Sigmoid colon (tissue), 7 donors: ENCODE measurements at places on chromosomes 2 and 18. TPM values are rescaled to one million over a fixed set of nuclear protein-coding genes. Genes with fewer than 3 reads are reported as not detected.

- no peaks in the 10 kb centered on the region for H3K4me1 ChIP-seq
- no peaks in the 10 kb centered on the region for H3K36me3 ChIP-seq
- no peak overlapping the region for H3K27ac ChIP-seq
- DNase-seq = no peak
Observed at GRCh38 chr2:239519089-239519920, 118.5 kb upstream of the HDAC4 start.

DNA sequence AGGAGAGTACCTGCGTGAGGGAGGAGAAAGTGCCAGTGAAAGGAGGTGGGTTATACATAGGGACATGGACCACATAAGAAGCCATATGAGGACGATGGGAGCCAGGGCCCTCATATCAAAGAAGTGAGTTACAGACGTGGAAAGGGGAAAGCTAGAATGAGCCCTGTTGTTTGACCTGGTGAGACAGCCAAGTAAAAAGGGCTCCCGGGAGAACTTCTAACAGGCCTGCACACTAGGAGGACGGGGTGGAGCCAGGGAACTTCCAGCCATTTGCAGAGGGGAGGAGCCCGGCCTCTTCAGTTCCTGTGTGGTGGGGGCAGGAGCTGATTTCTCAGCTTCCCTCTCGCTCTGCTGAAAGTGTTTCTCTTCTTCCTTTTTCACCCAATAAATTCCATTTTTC lies 84.1 kb upstream of the SLC66A3 start:
- H3K36me3 ChIP-seq = no peaks in the 10 kb centered on the region
- no peak overlapping the region for H3K27ac ChIP-seq
- no peaks in the 10 kb centered on the region for H3K4me1 ChIP-seq
- H3K27me3 ChIP-seq = no peaks in the 10 kb centered on the region
- no peak overlapping the region for H3K4me3 ChIP-seq
- no peak for DNase-seq

GRCh38 chr2:134782107-134782506 lies 56.3 kb upstream of the ACMSD start:
- no peak overlapping the region for H3K4me3 ChIP-seq
- no peaks in the 10 kb centered on the region for H3K27me3 ChIP-seq
- no peak overlapping the region for H3K27ac ChIP-seq
- no peak for DNase-seq

- no peaks in the 10 kb centered on the region for H3K27me3 ChIP-seq
- H3K4me3 ChIP-seq = no peak overlapping the region
- H3K36me3 ChIP-seq = no peaks in the 10 kb centered on the region
- no peak overlapping the region for H3K27ac ChIP-seq
Observed at GRCh38 chr2:224938651-224939182, 103.6 kb downstream of the DOCK10 start.

- H3K27me3 ChIP-seq = no peaks in the 10 kb centered on the region
- no peak overlapping the region for H3K27ac ChIP-seq
Observed at GRCh38 chr18:3323900-3324299, 62.0 kb downstream of the MYL12B start.

DNA sequence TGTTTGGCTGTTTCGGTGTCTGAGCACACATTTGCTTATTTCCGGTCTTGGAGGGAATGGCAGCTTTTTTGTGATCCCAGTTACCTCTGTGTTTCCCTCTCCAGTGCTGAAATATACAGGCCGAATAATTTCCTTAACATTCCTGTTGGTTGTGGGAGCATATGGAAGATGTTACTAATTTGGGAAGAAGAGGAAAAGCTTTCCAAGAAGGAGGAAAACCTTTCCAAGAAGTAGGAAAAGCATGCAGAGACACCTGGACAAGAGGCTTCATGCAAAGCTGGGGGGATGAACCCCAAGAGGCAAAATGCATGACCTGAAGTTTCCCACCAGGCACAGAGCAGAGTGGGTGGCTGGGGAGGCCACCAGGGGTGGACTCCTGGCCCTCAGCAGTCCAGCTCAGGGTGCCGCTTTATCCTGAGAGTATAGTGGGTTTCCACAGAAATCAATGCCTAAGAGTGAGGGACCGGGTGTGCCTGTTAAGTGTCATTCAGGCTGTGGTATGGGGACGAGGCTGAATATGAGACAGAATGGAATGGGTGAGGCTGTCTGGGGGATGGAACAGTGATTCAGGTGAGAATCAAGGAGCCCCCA lies 25.5 kb upstream of the GNAL start:
- H3K27ac ChIP-seq = no peak overlapping the region
- DNase-seq = no peak
- H3K4me1 ChIP-seq = no peaks in the 10 kb centered on the region
- H3K36me3 ChIP-seq = no peaks in the 10 kb centered on the region

DNA sequence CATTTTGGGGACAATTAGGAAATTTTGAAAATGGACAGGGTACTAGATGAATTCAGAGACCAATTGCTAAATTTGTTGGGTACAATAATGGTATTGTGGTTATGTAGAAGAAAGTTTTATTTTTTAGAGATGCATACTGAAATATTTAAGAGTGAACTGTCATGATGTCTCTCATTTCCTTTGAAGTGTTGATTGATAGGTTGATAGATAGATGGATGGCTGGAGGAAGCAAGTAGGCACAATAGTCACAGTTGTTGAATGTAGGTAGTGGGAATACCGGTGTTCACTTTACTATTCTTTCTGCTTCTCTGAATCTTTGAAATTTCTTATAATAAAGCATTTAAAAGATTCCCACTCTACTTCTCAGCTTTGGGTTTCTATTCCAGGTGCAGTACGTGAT lies 151.7 kb upstream of the FOSL2 start:
- no peak for DNase-seq
- no peaks in the 10 kb centered on the region for H3K4me1 ChIP-seq
- no peaks in the 10 kb centered on the region for H3K27me3 ChIP-seq

GRCh38 chr2:33238111-33238510 lies 238.3 kb upstream of the RASGRP3 start:
- no peaks in the 10 kb centered on the region for H3K4me1 ChIP-seq
- H3K27me3 ChIP-seq = no peaks in the 10 kb centered on the region
- no peak overlapping the region for H3K27ac ChIP-seq
- H3K36me3 ChIP-seq = no peaks in the 10 kb centered on the region
- H3K4me3 ChIP-seq = no peak overlapping the region

GRCh38 chr2:143553261-143553660 lies 424.0 kb downstream of the ARHGAP15 start:
- no peaks in the 10 kb centered on the region for H3K4me1 ChIP-seq
- H3K36me3 ChIP-seq = no peaks in the 10 kb centered on the region
- H3K4me3 ChIP-seq = no peak overlapping the region
- no peaks in the 10 kb centered on the region for H3K27me3 ChIP-seq
- DNase-seq = no peak

GRCh38 chr2:6362671-6363450 lies 502.8 kb downstream of the CMPK2 start:
- H3K4me3 ChIP-seq = no peak overlapping the region
- DNase-seq = no peak
- H3K27ac ChIP-seq = no peak overlapping the region
- no peaks in the 10 kb centered on the region for H3K27me3 ChIP-seq
- H3K4me1 ChIP-seq = no peaks in the 10 kb centered on the region
- no peaks in the 10 kb centered on the region for H3K36me3 ChIP-seq

- no peaks in the 10 kb centered on the region for H3K36me3 ChIP-seq
- H3K4me1 ChIP-seq = no peaks in the 10 kb centered on the region
- DNase-seq = no peak
Observed at GRCh38 chr2:49044350-49045079, 109.8 kb downstream of the FSHR start.

GRCh38 chr2:102065675-102066252 lies 74.0 kb downstream of the IL1R2 start:
- peak overlapping the region; percentile 92 for H3K27ac ChIP-seq
- no peak overlapping the region for H3K4me3 ChIP-seq
- DNase-seq = peak; percentile 75
- peaks cover 61% of the 10 kb centered on the region for H3K4me1 ChIP-seq
- H3K36me3 ChIP-seq = no peaks in the 10 kb centered on the region

DNA sequence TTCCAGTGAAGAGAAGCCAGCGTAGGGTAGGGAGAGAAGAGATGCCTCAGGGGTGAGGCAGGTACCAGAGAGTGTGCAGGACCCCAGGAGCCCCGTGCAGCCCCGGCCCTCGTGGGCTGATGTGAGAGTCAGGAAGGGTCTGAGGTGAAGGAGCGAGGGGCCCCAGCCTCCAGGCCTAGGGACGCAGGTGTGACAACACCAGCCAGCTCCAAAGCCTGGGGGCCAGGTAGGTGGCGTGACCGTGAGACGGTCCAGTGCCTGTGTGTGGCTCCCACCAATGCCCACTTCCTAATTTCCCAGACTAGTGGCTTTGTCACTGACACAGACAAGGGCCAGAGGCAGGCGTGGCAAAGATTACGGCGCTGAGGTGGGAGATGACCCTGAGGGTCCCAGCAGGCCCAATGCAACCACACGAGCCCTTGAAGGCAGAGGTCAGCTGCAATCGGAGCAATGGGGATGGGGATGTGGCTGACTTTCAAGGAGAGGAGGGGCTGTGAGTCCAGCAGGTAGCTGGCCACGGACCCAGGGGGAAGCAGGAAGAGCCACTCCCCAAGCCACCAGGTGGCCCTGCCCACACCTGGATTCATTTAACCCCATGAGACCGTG lies 86.0 kb upstream of the SNTG2 start:
- H3K27ac ChIP-seq = no peak overlapping the region
- H3K27me3 ChIP-seq = no peaks in the 10 kb centered on the region
- DNase-seq = no peak
- no peaks in the 10 kb centered on the region for H3K4me1 ChIP-seq

- H3K27ac ChIP-seq = peak overlapping the region; percentile 57
- no peaks in the 10 kb centered on the region for H3K36me3 ChIP-seq
- no peaks in the 10 kb centered on the region for H3K27me3 ChIP-seq
- no peaks in the 10 kb centered on the region for H3K4me1 ChIP-seq
Observed at GRCh38 chr2:69465513-69466456, 28.6 kb upstream of the NFU1 start.

DNA sequence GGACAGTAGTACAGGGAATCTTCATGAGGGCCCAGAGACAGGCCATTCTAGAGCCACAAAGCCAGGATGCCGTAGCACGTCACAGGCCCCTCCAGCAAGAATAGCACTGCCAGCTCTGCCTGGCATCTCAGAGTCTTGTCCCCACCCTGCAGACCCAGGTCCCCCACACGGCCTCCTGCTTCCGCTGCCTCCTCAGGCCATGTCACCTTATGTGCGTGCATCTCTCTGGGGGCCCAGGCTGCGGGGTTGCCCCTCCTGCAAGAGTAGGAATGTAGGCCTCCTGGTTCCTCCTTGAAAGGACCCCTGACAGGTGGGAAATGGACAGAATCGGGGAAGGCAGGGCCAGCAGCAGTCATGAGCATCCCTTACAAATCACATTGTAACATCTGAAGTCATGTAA lies 49.8 kb downstream of the ADI1 start:
- H3K27me3 ChIP-seq = no peaks in the 10 kb centered on the region
- H3K27ac ChIP-seq = peak overlapping the region; percentile 84
- H3K4me1 ChIP-seq = peaks cover 43% of the 10 kb centered on the region
- peaks cover 17% of the 10 kb centered on the region for H3K36me3 ChIP-seq
- no peak for DNase-seq
- no peak overlapping the region for H3K4me3 ChIP-seq

GRCh38 chr2:100959225-100959880 lies 42.7 kb upstream of the RPL31 start:
- H3K36me3 ChIP-seq = no peaks in the 10 kb centered on the region
- peak; percentile 30 for DNase-seq
- H3K27ac ChIP-seq = no peak overlapping the region
- no peaks in the 10 kb centered on the region for H3K4me1 ChIP-seq
- no peaks in the 10 kb centered on the region for H3K27me3 ChIP-seq

- no peak overlapping the region for H3K4me3 ChIP-seq
- peaks cover 27% of the 10 kb centered on the region for H3K4me1 ChIP-seq
- DNase-seq = no peak
- H3K27ac ChIP-seq = no peak overlapping the region
Observed at GRCh38 chr2:203579730-203580129, 44.6 kb upstream of the RAPH1 start.

GRCh38 chr2:181516992-181517391 lies 59.8 kb downstream of the ITGA4 start:
- no peaks in the 10 kb centered on the region for H3K27me3 ChIP-seq
- H3K4me1 ChIP-seq = no peaks in the 10 kb centered on the region
- DNase-seq = no peak
- H3K27ac ChIP-seq = no peak overlapping the region

- H3K4me1 ChIP-seq = no peaks in the 10 kb centered on the region
- no peaks in the 10 kb centered on the region for H3K27me3 ChIP-seq
- no peak overlapping the region for H3K27ac ChIP-seq
- no peak for DNase-seq
- H3K4me3 ChIP-seq = no peak overlapping the region
Observed at GRCh38 chr2:238038203-238038602, 22.6 kb upstream of the SCLY start.

GRCh38 chr2:37355735-37356134 lies 11.3 kb downstream of the QPCT start:
- no peaks in the 10 kb centered on the region for H3K27me3 ChIP-seq
- DNase-seq = no peak
- H3K4me3 ChIP-seq = no peak overlapping the region
- H3K4me1 ChIP-seq = no peaks in the 10 kb centered on the region

GRCh38 chr2:66582987-66583880 lies 148.3 kb downstream of the MEIS1 start:
- H3K36me3 ChIP-seq = no peaks in the 10 kb centered on the region
- peak; percentile 69 for DNase-seq
- peaks cover 28% of the 10 kb centered on the region for H3K4me1 ChIP-seq
- peak overlapping the region; percentile 98 for H3K27ac ChIP-seq
- H3K27me3 ChIP-seq = peaks cover 3% of the 10 kb centered on the region

DNA sequence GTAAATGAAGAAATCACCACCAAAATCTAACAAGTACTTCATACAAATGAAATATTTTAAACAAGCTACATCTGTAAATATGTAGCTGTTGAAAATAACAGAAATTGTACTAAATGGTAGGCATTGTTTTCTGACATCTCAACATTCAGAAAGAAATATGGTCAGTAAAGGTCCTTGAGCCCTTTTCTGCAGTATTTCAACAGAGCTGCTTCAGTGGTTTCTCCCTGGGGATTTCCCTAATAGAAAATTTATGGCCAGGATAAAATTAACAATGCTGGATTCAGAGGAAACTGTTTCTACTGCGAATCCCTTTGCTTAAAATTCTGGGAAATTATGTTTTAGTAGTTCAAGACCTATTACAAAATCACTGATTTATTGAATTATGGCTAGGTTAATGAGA lies 256.6 kb downstream of the PIEZO2 start:
- H3K36me3 ChIP-seq = no peaks in the 10 kb centered on the region
- DNase-seq = no peak

- no peaks in the 10 kb centered on the region for H3K4me1 ChIP-seq
- H3K4me3 ChIP-seq = no peak overlapping the region
- no peak for DNase-seq
- no peaks in the 10 kb centered on the region for H3K36me3 ChIP-seq
- no peaks in the 10 kb centered on the region for H3K27me3 ChIP-seq
Observed at GRCh38 chr2:215903203-215903602, 110.1 kb downstream of the MREG start.

- no peak for DNase-seq
- no peaks in the 10 kb centered on the region for H3K36me3 ChIP-seq
- no peaks in the 10 kb centered on the region for H3K4me1 ChIP-seq
- no peak overlapping the region for H3K27ac ChIP-seq
Observed at GRCh38 chr2:154125891-154126290, 254.2 kb downstream of the GALNT13 start.

The MATN3 gene
- not detected for polyA plus RNA-seq

The EVA1A gene
- 1.2 TPM for polyA plus RNA-seq

The ANKRD30BL gene
- 0.07 TPM for polyA plus RNA-seq

The NEU4 gene
- polyA plus RNA-seq = 39.1 TPM

The TUBA3E gene
- not detected for polyA plus RNA-seq

The IL36B gene
- not detected for polyA plus RNA-seq

The NCKAP5 gene
- polyA plus RNA-seq = 0.52 TPM

The D2HGDH gene
- 8.6 TPM for polyA plus RNA-seq

The SCN7A gene
- polyA plus RNA-seq = 0.23 TPM

The ANKRD30B gene
- 0.13 TPM for polyA plus RNA-seq

The FAM237A gene
- polyA plus RNA-seq = not detected
